Fibroblast of skin of right biceps (primary cell): ENCODE measurements at places on chromosomes 6 and 20.
A peak's percentile ranks its signal among the peaks of the same experiment; 100 is the strongest.

DNA sequence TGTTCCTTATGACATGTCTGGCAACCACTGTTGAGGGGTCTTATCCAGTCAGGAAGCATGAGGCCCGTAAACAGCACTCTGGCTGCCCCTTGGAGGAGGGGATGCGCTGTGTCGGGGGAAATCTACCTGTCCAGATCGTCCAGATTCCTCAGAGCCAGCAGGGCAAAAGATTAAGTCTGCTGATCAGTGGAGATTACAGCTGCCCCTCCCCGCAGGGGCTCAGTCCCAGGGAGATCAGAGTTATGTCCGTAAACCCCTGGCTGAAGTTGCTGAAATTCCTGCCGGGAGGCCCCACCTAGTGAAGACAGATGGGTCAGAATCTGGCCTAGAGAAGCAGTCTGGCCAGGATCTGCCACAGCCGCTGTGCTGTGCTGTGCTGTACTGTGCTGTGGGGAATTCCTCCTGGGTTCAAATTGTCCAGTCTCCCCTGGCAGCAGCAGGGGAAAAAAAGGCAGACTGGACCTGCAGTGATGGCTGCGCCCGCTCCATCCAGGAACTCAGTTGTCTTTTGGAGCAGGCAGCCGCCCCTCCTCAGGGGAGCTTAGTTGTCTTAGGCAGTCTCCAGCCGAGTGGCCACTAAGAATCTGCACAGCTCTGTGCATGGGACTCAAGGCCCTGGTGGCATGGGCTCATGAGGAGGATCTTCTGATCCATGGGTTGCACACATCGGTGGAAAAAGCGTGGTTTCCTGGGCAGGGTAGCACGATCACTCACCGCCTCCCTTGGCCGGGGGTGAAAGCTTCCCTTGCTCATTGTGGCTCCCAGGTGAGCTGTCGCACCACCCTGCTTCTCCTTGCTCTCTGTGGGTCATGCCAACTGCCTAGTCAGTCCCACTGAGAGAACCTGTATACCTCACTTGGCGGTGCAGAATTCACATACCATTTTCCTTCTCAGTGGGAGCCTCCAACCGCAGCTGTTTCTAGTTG is 1368.8 kb upstream of the ADGRB3 start:
- no peak for DNase-seq

DNA sequence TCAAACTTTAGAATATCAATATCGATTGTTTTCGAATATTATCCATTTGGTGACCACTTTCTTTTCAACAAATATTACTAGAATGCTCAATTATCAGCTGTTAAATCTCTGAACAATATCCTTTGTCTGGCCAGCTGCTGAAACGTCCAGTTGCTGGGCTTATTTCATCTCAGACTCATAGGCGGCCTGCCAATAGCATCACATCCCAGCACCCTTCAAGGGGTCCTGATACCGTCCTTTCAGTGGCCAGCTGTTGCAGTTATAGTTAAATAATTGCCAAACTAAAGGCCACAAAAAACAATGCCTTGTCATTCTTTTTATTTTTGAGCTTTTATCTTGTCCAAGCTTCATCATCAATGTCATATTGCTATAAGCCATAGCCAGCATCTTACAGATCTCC is 1006.8 kb upstream of the MANEA start:
- DNase-seq: no peak

- DNase-seq: no peak
These were observed 161.5 kb upstream of the PTCHD4 start for GRCh38 chr6:48272518-48272917.

DNA sequence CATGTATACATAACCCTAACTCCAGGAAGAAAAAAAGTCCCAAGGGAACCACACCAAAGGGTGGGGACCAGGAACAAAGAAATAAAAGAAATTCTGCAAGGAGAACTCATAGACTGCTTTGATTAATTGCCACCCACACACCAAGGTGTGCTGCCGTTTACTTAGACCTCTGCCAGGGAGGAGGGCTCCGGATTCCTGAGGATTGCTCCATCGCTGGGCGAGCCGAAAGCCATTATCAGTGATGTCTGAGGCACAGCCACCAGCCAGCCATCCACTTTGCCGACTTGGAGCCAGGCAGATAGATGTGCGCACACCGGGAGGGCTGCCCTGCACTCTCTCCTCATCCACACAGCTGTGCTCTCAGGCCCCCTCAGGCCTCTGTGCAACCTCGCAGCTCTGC is 272.7 kb upstream of the FOXQ1 start:
- DNase-seq: no peak

- DNase-seq: peak; percentile 66
These were observed at the start of gene MOXD1 for GRCh38 chr6:132400883-132401617. MOXD1 (minus strand) TSS chr6:132401475; CDS start chr6:132401426, 49 bp downstream.

DNA sequence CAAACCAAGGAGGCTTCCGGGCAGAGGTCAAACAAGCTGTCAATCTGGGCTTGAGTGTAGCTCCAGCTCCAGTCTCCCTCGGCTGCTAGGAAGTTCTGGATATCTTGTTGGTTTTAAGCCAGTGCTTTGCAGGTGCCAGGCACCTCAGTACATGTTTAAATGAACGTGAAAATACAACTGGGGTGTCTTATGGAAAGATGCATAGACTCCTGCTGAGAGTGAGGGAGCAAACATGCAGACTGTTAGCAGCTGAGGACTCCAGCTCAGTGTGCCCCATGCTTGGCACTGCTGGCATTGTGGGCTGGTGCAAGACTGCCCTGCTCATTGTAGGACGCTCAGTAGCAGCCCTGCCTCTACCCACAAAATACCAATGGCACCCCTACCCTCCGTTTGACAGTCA is 28.5 kb downstream of the ERMARD start:
- DNase-seq: no peak

DNA sequence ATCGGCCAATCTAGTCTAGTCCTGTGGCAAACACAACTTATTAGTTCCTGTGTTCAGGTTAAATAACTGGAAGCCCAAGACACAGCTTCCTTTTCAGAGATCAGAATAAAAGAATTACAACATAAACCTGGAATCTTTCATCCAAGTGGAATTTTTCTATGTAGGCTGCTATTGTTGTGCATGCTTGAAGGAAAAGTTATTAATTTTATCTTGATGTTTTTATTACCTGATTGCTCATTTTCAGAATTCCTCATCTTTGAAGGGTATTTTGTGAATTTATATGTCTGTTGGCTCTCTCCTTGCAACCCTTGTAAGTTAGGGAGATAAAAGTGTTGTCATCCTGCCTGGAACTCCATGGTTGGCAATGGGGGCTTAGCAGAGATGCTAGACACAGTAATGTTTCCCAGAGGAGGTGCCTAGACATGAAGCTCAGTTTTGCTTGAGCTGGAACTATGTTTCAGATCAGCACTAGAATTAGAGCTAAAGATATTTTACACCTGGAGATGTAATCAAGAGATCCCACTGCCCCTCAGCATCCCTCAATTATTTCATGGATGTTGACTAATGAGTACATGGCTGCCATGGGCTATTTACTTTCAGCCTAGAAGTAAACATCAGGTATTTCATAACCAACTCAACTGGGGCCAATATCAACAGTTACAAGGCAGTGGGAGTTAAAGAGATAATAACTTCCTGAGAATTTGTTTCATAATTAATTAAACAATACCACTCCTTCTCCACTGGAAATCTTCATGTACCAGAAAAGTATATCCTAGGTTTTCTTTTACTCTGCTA is 367.0 kb upstream of the MARCKS start:
- peak; percentile 26 for DNase-seq

DNA sequence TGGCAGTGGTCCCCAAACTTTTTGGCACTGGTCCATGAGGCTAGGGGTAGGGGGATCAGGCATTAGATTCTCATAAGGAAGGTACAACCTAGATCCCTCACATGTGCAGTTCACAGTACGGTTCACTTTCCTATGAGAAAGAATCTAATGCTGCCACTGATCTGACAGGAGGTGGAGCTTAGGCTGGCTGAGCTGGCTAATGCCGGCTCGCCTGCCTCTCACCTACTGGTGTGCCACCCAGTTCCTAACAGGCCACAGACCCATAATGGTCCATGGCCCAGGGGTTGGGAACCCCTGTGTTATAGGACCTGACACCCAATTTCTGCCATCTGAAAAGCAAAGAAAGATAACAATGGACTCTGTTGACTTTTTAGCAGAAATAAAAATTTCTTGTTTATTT is 199.6 kb downstream of the GMPR start:
- no peak for DNase-seq

GRCh38 chr20:15026759-15027158 is 689.3 kb upstream of the FLRT3 start:
- DNase-seq: no peak

DNA sequence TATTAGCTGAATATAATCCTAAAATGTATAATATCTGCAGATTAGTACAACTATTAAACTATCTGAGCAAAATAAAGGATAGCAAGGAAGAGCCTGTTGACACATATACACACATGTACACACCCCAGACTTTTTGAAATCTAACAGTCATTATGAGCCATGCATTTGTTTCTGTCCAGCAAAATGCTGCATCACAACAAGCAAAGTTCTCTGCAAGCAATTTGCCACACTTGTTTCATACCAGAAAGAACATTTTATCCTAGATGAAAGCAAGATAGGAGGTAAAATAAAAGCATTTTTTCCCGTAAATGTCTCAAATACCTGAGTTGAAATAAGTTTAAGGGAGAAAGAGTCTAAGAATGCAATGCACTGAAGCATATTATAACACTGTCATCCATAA is 145.2 kb downstream of the COL21A1 start:
- no peak for DNase-seq

GRCh38 chr6:33950472-33950881 is 146.7 kb upstream of the MLN start:
- DNase-seq: no peak

- peak; percentile 100 for DNase-seq
These were observed 109.6 kb downstream of the RTN4IP1 start for GRCh38 chr6:106519460-106520394.

DNA sequence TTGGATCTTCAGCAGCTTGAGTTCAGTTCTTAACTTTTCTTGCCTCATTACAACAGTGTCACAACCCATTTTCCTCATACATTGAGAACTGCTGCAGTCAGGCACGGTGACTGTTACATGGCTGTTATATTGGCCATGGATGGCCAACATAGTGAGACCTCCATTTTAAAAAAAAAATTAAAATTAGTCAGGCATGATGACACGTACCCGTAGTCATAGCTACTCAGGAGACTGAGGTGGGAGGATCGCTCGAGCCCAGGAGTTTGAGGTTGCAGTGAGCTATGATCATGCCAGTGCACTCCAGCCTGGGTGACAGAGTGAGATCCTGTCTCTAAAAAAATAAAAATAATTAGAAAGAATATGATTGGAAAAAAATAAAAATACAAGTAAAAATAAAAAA is 9.9 kb upstream of the MMP24 start:
- peak; percentile 42 for DNase-seq

DNA sequence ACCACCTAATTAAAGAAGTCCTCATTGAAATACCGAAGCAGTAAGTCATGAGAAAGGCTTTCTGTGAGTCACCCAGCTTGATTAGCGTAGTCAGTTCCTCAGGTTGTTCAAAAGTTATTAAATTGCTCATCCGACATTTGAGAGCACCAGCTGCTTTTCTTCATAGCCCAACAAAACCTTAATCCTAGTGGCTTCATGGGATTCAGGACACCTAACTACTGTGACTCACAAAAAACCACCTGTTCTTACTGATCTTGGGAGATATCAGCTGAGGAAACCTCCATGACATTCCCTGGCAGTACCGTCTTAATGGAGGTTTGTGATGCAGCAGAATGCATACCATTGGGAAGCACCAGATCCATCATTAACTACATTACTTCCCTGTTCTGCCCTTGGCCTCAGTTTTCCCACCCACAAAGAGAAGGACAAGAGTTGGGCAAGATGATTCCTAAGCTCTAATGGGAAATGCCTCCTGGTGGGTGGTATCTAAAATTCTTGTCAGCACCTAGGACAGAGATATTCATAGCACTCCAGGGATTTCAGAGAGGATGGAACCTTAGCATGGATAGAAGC is 103.8 kb downstream of the KHDC1L start:
- DNase-seq: peak; percentile 86

GRCh38 chr20:33236351-33236750 is 555 bp downstream of the BPIFA1 start:
- no peak for DNase-seq

- DNase-seq: peak; percentile 9
These were observed 10.5 kb downstream of the SNX3 start for GRCh38 chr6:108250240-108250866.

- no peak for DNase-seq
These were observed 106.1 kb downstream of the TFAP2C start for GRCh38 chr20:56735084-56735642.

GRCh38 chr6:113018351-113019151 is 671.4 kb downstream of the RFPL4B start:
- DNase-seq: peak; percentile 94

DNA sequence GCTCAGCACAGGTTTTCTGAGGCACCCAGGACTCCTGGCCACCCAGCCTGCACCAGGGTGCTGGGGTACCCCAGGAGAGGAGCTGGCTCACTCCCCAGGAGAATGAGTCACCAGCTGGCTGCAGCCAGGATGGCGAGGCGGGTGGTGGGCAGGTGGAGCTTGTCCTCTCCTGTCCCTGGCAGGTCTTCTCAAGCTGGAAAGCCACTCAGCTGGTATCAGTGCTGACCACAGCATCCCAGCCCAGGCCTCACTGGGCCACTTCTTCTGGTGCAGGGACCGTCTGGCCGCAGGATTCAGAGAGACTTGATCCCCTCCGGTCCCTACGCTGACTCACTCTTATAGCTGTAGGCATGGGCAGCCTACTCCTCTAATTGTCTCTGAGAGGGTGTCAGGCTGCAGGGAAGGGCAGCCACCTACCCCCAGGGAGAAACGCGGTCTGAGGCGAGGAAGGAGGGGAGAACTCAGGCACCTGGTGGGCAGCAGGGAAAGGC is 22.2 kb downstream of the TFEB start:
- DNase-seq: no peak

DNA sequence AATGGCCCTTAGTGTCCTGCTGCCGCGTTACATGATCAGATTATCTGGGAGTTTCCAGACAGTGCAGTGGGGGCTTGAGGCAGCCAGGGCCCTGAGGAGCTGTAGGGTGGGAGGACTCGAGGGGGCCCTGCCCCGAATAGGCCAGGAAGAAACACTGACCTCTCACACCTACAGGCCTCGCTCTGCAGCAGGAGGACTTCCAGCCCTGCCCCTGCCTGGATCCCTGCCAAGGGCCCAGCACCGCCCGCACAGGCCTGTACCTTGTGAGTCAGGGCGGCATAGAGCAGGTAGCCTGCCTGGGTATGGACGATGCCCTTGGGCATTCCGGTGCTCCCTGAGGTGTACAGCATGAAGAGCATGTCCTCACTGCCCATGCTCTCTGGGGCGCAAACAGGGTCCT is 30.1 kb upstream of the APMAP start:
- no peak for DNase-seq

GRCh38 chr6:56017198-56017597 is 141.8 kb upstream of the BMP5 start:
- DNase-seq: no peak

GRCh38 chr6:21648475-21649050 is 55.0 kb downstream of the SOX4 start:
- DNase-seq: no peak

GRCh38 chr20:23060629-23061028 is 11.2 kb upstream of the THBD start:
- DNase-seq: no peak

GRCh38 chr6:16238057-16238962 is at the start of gene GMPR:
GMPR (plus strand) TSS chr6:16238587; CDS start chr6:16238694, 107 bp downstream.
- peak; percentile 32 for DNase-seq

- peak; percentile 86 for DNase-seq
These were observed 32.6 kb upstream of the STX16 start for GRCh38 chr20:58618351-58619076.

- DNase-seq: no peak
These were observed 3.4 kb upstream of the COL12A1 start for GRCh38 chr6:75209184-75209723.
